DMS53 (cell line): ENCODE measurements at places on chromosomes 2 and 18.

GRCh38 chr2:20577495-20578235 is 73.2 kb downstream of the HS1BP3 start:
- no peak for DNase-seq

- DNase-seq, result no peak
These were observed 90.6 kb upstream of the LPIN2 start for GRCh38 chr18:3103576-3103975.

- no peak for DNase-seq
These were observed 300.1 kb downstream of the NDUFA10 start for GRCh38 chr2:239724851-239725550.

- DNase-seq, result no peak
These were observed 63.2 kb downstream of the PLCL1 start for GRCh38 chr2:197867624-197868023.

- no peak for DNase-seq
These were observed 47.3 kb downstream of the CD8B2 start for GRCh38 chr2:106534471-106534870.

- peak; percentile 6 for DNase-seq
These were observed 1074.2 kb upstream of the ZEB2 start for GRCh38 chr2:145593991-145594614.

DNA sequence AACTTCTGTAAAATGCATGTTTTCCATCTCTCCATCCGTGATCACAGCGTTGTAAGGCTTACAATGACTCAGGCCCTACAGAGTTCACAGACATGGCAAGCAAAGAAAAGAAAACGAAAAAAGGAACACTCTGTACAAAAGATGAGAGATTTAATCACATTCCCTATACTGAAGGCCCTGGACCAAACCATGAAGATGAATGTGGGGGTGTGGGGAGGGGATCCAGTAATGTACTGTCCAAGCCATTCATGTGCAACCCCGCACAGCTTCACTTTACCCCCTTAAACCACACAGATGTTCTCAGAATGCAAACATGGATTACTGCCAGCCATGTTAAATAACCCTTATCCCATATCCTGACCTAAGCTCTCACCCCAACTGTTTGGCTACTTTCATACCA is 391.1 kb downstream of the NCKAP5 start:
- no peak for DNase-seq

DNA sequence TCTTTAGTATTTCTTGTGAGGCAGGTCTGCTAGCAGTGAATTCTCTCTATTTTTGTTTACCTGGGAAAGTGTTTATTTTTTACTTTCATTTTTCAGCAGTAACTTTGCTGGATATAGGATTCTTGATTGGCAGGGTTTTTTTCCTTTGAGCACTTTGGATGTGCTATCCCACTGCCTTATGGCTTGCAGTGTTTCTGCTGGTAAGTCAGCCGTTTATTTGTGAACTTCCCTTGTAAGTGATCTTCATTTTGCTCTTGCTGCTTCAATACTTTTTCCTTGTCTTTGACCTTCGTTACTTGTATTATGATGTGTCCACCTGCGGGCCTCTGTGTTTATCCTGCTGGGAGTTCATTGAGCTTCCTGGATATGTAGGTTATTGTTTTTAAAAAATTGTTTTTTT is 54.7 kb downstream of the SLC66A2 start:
- no peak for DNase-seq

GRCh38 chr2:140363131-140363530 is 1582.9 kb upstream of the NXPH2 start:
- DNase-seq, result no peak

- DNase-seq, result peak; percentile 18
These were observed 251.1 kb downstream of the SP3 start for GRCh38 chr2:173713904-173714555.

DNA sequence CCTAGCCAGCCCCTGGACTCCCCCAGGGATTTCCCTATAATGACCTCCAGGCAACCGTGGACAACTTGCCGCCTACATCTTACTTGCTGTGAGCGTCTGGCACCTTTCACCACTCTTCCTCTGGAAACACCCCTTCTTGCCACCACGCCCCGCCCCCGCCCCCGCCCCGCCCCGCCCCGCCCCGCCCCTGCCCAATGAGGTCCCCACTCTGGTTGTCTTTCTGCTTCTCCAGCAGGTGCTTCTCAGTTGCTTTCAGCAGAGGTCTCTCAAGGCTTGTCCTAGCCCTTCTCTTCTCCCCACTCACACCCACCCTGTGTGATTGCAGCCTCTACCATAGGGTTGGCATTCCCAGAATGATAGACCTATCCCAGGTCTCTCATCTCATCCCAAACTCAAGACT is 214.5 kb downstream of the EN1 start:
- DNase-seq, result no peak

DNA sequence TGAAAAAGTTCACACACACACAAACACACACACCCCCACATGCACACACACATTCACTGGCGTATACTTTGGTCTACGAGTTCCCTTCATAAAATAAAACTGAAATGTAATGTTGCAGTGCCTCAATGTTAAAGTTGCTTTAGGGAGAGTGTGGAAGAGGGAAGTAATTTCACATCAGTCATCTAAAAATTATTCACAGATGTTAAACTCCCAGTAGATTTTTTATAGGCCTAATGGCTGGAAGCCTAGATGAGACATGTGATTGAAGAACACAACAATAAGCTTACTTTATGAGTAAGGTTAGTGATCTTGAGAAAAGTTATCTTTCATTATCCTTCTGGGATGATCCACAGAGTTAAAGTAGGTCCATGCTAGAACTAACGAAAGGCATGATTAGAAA is 506.7 kb upstream of the CNTNAP5 start:
- DNase-seq, result no peak

DNA sequence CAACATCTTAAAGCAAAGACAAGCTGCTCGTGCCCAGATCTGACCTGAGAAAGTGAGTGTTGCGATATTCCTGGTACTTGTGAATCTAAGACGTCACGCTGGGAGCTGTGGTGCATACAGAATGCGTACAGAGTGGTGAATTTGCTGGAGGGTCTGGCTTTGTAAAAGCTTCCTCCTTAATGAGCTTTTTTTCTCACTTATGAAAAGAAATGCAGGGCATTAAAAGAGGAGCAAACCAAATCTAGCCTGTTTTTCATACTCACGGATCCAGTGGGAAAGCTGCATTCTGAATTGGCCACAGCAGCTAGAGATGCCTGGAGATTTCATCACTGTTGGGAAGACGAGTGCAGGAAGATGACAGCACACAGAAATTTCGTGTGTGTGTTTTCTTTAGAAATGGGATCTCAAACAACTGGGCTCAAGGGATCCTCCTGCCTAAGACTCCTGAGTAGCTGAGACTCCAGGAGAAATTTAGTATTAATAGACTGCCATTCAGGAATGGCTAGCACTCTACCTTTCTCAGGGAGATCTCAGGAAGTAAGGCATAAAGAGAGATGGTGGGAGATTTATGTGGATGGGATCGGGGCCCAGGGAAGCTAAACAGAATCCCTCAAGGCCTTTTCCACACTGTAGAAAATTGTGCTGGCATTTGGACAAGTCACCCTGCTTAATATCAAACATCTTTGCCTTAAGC is 181.3 kb downstream of the ALPK2 start:
- DNase-seq, result no peak

DNA sequence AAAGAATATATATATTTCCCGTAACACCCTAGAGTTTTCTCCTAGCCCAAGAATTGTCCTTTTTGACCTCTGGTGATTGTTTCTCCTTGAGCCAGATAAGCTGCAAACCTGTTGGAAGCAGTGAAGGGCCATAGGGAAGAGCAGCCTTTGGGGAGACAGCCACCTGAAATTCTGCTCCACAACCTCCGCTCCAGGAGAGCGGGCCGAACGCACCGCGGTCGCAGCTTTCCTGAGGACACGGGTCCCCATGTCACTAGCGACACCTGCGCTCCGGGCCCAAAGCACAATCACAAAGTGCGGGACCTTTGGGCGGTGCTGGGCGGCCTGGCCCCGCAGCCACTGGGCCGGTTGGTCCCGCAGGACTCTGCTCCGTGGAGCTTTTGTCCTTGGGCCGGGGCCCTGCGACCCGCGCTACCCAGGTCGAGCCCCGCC is 557 bp upstream of the DSG2 start:
- DNase-seq, result peak; percentile 61

DNA sequence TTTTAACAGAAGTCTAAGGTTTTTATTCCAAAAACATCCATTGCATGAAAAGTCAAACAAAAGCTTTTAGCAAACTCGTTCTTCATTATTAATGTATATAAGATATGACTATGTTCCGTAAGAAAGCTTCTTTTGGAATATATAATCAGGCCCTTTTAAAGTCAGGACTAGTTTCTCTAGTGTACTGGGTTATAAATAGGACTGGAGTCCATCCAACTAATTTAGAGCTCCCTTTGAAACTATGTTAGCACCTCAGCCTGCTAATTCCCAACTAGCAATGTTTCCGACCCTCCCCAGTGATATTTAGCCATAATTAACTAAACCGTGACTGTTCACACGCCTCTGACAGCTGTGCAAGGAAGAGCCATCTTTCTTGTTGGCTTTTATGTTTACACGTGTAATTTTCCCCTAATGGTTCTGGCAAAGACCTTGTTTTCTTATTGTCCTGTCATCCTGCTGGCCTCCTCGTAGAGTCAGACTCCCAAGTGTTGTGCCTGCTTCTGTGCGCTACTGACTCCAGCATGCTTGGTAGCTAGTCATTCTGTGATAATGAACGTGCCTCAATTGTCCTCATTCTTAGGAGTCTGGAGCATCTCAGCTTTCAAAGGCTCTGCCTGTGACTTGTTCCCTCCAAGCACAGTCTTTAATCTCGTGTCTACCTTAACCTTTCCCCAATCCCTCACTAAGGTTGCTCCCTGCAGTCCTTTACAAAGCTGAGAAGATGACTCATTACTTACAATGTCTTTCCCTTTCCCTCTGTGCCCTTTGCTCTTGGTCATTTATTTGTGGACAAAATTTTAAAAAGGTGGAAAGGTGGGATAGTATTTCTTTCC is 172.2 kb upstream of the RASGRP3 start:
- peak; percentile 11 for DNase-seq

- no peak for DNase-seq
These were observed 81.2 kb upstream of the MAPRE2 start for GRCh38 chr18:34959989-34960388.

- DNase-seq, result peak; percentile 35
These were observed 15.9 kb upstream of the TXNDC2 start for GRCh38 chr18:9869715-9870430.

DNA sequence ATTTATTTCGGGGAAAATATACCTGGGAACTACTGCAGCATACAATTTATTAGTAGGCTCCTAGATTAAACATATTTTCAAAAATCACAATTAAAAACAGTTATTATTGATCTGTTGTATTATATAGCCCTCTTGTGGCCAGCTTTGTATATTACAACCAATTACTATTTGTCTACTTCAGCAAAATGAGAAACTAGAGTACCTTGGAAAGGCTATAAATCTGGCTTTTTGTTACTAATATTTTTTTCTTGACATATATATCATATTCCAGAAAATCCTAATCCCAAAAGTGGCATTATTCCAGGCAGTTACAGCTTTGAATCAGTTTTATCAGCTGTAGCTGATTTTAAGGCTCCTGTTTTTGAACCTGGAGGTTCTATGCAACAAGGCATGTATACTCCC is 101.2 kb downstream of the UBR3 start:
- peak; percentile 79 for DNase-seq
